ENCODE measurements at places on chromosomes 4 and X.

DNA sequence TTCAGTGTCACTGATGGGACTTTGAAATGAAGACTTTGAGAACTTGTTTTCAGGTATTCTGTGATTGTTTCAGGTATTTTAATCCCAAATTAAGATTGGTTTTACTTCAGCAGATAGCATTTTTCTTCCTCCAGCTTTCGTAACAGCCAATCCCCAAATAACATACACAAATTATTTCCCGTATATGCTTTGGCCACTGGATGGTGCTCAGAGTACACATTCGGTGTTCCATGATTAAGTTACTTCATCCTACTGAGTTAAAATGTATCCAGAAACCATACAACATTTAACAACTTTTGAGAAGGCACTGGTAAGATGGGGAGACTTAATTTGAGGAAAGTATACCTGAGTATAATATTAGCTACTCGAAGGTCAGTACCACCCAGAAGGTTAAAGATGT, 233.4 kb upstream of the FAM47A start:
- DNase-seq = no peak

DNA sequence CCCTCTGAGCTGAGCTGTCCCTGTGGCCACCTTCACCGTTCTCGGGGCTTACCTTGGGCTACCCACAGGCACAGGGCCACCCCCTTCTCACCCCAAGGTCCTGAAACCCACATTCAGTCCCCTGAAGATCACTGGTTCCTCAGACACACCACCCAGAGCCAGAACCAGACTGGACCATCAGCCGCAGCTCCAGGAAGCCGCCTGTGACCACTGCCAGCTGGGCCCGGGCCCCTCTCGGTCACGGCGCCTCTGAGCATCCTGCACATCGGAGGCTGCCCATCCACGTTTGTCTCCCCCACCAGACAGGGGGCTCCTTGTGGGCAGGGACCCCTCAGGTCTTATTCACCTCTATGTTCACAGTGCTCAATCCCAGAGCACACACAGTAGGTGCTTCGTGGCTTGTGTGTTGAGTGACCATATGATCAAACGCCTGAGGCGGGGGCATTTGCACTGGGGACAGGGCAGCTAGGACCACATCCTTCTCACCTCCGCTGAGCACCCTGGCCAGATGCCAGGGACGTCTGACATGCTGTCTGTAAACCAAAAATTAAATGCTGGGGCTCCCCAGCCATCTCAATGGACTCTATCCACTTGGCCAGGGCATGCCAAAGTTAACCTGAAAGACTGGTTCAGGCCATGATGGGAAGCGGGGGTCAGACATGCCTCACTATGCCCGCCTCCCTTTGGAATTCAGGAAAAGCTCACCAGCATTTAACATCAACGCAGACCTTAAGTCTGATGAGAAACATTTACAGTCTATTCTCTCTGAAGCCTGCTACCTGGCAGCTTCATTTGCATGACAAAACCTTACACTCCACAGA, 109.4 kb upstream of the AFAP1 start:
- no peak for DNase-seq

- no peak for DNase-seq
Measured at GRCh38 chr4:66842026-66842723, 703.1 kb downstream of the CENPC start.

- no peak for DNase-seq
Measured at GRCh38 chr4:182837831-182838230, 79.4 kb downstream of the DCTD start.

DNA sequence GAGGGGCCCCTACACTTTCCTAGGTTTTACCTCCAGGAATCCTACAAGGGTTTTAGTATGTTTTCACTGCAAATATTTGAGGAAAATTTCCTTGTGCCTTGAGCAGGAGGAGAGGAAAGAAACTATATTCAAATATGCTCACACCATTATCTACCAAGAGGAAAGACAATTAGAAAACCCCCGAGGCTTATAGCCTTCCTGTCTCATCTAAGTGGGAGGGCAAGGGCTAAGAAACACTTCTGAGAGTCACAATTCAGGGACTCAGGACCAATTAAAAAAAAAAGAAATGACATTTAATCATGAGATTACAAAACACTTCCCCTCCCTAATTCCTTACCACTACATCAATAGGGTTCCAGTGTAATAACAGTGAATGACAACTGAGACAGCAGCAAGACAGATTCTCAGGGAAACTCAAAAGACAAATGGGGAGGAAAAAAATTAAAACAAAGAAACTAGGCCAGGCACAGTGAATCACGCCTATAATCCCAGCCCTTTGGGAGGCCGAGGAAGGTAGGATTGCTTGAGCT, 45.6 kb downstream of the ATRX start:
- no peak for DNase-seq

DNA sequence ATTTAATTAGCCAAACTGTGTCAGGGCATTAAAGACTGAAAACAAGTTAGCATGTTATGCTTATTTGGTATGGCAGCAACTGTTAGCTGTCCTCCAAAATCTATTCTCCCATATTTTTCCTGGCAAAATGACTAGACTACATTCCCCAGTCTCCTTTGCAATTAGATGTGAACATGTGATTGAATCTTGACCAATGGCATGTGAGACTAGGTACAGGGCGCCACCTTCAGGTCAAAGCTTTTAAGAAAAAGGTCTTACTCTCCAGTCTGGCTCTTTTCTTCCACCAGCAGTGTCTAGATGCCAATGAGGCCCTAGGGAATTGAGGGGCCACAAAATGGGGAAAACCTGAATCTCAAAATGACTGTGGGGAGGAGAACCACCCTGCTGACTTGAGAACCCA, 408.2 kb downstream of the SMARCA1 start:
- no peak for DNase-seq

DNA sequence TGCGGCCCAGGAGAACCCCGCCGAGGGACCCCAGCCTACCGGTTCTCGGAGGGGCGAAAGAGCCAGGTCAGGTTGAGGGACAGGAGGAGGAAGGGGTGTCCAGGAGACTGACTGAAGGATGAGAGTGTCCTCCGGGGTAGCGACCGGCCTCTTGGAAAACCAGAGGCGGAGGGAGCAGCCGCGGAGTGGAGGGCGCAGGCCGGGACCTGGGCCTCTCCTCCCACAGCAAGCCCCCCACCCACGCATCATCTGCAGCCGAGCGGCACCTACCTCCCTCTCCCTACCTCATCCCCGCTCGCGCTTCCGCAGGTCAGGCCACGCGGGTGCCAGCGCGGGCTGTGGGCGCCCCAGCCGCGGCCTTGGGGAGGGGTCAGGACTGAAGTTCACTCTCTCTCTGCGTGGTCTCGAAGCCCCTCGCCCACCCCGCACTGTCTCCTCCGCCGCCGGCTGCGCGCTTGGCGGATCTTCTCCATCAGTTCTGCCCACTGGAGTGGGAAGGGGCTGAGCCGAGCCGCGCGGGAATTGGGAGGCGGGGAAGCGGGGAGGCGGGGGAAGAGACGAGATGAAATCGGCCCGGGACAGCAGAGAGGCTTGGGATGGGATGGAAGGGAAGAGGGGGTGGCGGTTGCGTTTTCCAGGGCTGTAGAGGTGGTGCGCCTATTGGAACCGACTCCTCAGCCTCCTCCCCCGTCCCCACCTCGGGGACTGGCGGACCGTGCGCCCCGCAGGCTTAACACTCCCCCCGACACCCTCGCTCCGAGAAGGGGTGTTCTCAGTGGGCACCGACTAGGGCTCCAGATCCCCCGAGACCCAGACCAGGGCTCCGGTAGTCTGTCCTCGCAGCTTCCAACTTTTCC, 1.8 kb downstream of the NLGN4X start:
- no peak for DNase-seq

DNA sequence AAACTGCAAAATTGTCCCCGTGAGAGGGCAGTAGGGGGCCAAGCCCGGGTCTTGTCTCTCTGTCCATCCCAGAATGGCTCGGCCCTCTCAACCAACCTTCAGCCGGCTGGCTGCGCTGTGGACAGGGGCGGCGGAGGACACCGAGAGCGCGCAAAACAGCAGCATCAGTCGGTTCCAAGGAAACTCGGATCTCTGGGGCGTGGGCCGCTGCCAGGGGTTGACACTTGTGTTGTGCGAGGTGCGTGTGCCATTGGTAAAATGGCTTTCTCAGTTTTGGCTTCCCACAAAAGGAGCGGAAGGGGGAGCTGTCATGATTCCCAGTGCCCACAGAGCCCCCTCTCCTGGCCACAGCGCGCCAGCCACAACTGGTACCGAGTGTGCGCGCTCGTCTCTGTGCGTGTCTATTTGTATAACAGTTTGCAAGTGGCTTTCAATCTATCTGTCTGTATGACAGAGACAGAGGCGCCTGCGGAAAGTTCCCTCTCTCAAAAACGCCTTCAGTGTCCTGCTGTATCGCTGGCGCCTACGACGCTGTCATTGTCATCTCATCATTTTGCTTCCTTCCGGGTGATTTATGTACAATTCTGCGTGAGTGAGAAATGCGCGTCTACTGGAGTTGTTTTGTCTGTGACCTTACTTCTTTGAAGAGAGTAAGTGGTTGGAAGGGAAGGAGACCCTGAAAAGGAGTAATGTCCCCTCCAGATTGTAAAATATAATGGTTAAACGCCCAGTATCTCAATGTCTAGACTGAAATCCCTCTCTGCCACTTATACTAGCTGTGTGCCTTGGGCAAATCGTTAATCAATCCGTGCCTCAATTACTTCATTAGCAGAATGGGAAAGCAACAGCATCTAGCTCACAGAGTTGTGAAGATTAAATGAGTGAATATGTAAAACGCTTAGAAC, 1.8 kb downstream of the DKK2 start:
- DNase-seq = no peak

DNA sequence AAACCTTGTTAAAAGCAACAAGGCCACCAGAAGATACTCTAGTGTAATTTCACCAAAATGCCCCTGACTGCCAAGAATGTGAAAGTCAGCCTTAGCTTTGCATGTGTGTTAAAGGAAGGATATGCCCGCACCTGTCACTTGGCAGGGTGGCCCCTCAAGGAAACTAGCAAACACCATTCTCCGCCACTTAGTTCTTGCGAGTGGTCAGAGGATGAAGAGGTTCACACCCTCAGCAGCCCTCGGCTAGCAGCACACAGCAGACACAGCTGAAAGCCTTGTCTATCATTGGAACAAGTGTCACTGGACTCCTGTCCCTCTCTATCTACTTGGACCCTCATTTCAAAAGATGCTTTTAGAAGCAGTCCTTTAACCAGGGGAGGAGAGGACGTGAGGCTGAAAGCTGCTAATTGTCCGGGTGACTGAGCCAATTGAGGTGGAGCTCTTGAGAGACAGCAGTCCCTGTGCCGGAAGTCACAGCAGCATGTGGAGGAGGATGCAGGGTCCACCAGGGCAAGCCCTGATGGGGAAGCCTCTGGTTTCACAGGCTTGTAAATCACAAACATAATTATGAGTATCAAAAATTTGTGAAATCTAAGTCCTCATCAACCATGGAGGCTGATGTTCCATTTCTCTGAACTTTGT, 18.0 kb downstream of the HHIP start:
- DNase-seq = no peak

GRCh38 chr4:61461956-61462355, 261.8 kb downstream of the ADGRL3 start:
- DNase-seq = no peak

GRCh38 chrX:104833401-104833800, 267.4 kb downstream of the IL1RAPL2 start:
- DNase-seq = no peak

GRCh38 chr4:37549041-37549440, 137.1 kb downstream of the RELL1 start:
- no peak for DNase-seq

- no peak for DNase-seq
Measured at GRCh38 chrX:42098900-42099299, 175.5 kb upstream of the CASK start.

DNA sequence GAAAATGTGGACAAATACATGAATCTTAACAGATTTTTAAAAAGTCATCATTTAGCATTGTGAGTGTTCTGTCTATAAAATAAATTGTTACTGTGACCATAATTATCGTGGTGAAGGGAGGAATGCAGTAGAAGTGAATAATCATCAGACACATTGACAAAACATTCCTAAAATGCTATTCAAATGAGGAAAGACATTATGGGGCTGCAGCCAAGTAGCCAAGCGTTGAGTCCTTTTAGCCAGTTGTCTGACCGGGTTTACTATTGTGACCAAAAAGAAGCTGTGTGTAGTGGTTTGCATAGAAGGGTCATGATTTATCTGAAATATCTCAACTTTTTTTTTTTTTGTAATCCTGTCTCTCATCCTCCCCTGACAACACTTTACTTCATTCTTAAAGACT, 19.5 kb downstream of the WWC2 start:
- DNase-seq = no peak

Data from activated T-cell treated with anti-CD3 and anti-CD28 coated beads for 1 hour (primary cell).